H1 (cell line): ENCODE measurements at places on chromosomes 6 and 20.

DNA sequence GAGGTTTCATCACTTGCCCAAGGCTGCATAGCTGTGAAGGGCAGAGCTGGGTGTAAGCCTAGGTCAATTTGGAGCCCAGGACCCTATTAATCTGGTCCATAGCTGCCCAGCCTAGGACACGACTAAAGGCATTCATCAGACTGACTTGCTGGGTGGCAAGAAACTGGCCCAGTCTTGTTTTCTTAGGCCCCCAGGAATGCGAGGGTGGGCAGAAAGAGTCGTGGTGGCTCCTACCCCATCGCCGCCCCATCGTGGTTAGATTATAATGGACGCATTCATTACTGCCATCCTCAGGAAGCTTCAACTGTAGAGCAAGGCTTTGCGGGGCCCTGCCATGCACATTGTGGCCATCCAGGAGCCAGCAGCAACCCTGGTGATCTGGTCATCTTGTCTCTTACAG, 16.1 kb downstream of the DYNLRB1 start:
- no peak overlapping the region for H3K27ac ChIP-seq
- H3K4me1 ChIP-seq = no peaks in the 10 kb centered on the region
- DNase-seq = no peak

- peaks cover 25% of the 10 kb centered on the region for H3K27me3 ChIP-seq
- no peaks in the 10 kb centered on the region for H3K4me1 ChIP-seq
- no peak for DNase-seq
- H3K27ac ChIP-seq = no peak overlapping the region
- peak overlapping the region; percentile 67 for H3K4me3 ChIP-seq
Observed at GRCh38 chr20:51543422-51543788, 886 bp upstream of the NFATC2 start.

DNA sequence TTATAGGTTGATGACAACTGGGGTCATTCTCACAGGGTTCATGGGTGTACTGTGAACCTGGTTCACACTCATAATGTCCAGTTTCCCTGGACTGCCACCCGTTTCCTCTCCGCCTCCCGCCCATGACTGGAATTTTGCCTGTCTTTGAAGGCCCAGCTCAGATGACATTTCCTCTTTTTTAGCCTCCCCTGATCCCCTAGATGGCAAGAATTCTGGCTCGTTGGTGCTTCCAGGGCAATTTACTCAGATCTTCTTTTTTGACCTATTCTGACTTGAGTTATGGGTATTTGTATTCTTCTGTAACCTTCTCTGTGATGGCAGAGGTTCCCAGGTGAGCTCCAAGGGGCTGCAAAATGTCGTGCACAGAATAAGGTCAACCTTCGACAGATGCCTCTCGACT, 5.7 kb upstream of the CITED2 start:
- H3K4me3 ChIP-seq = no peak overlapping the region
- peaks cover 7% of the 10 kb centered on the region; the same call in 1 of the 2 replicates for H3K4me1 ChIP-seq
- H3K27ac ChIP-seq = no peak overlapping the region
- no peak for DNase-seq
- no peaks in the 10 kb centered on the region for H3K27me3 ChIP-seq

DNA sequence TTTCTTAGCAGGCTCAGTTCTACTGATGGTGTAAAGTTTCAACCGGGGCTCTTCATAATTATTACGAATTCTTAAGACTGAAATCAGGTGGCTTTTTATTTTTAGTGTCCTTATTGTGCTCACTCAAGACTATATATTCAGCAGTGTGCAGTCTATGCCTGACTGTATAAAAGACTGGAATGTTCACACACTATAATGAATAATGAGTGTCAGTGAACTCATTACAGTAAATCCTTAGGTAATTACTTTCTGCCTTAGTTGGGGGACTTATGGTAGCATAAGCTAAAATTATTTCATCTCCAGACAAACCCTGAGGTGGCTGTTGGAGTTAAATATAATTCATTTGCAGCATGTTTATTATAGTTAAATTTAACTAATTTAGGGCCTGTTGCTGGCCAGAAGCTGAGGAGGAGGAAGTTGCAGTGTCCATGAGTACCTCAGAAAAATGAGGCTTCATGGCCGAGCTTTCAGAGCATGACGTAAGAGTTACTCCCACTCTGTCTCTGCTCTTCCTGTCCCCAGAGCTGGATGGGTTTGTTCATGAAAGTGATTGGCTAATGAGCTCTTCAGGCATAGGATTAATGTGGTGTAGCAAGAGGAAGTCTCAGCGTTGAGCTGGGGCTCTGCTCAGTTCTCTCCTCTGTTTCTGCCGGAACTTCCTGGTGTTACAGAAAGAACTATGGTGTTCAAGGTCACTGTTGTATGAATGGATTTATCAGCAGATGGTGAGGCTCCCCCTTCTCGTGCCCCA, 335.7 kb downstream of the NRN1 start:
- no peak for DNase-seq
- H3K27me3 ChIP-seq = no peaks in the 10 kb centered on the region
- H3K4me1 ChIP-seq = peaks cover 17% of the 10 kb centered on the region
- H3K4me3 ChIP-seq = no peak overlapping the region
- no peaks in the 10 kb centered on the region for H3K36me3 ChIP-seq
- no peak overlapping the region for H3K27ac ChIP-seq

GRCh38 chr20:10007747-10008146, 27.0 kb upstream of the ANKEF1 start:
- H3K36me3 ChIP-seq = no peaks in the 10 kb centered on the region
- no peak for DNase-seq
- peaks cover 6% of the 10 kb centered on the region; the same call in 1 of the 2 replicates for H3K4me1 ChIP-seq
- no peaks in the 10 kb centered on the region for H3K27me3 ChIP-seq
- no peak overlapping the region for H3K4me3 ChIP-seq

DNA sequence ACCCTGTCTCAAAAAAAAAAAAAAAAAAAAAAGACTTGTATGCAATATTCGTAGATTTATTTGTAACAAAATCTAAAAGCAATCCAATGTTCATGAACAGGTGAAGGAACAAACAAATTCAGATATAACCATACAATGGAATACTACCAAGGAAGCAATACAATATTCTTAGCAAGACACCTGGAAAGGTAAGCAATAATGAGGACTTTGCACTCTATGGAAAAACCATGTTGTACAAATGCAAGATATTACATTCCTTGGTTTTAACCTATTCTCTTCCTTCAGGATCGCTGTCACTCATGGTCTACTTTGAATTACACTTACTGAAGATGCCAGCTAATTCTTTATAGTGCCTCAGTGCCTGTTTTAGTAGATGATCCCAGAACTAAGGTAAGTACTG, 14.7 kb upstream of the ADGRF1 start:
- no peaks in the 10 kb centered on the region for H3K36me3 ChIP-seq
- no peaks in the 10 kb centered on the region for H3K4me1 ChIP-seq
- no peaks in the 10 kb centered on the region for H3K27me3 ChIP-seq
- DNase-seq = no peak
- H3K27ac ChIP-seq = no peak overlapping the region
